ENCODE measurements at places on chromosomes 4 and X. TPM values are rescaled to one million over a fixed set of nuclear protein-coding genes. Genes with fewer than 3 reads are reported as not detected.

DNA sequence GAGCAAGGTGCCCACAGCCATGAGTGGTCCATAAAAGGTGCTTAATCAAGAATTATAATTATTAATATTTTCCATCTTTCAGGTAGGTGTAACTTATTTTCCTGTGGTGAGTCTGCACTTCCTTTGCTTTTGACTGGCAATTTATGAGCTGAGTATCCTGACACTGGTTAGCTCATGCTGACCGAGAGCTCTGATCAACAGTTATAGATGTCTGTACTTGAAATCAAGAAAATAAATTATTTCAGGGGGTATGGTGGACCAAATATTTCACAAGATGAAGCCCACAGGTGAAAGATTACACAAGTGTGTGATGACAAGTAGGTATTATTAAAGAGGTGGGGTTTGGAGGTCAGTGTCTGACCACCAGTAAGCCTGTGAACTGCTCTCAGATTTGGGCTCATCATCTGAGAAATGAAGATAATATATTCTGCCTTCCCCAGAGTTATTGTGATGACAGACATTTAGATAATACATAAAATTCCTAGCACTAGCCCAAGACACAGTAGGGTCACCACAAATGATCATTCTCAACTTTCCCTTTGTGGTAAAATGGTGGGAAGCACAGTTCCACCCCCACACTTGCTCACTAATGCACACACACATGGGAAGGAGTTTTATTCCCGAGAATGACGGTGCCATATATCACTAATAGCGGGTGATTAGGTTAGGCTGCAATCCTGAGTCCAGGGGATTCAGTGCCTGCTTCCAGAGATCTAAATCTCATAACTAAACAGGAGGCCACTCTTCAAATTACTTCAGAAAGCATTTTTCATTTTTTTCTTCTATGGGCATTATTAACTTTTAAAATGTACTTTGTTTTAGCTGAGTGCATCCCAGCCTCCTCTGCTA lies 34.0 kb upstream of the PACRGL start:
- DNase-seq: no peak

The CT45A10 gene
- not detected for total RNA-seq

DNA sequence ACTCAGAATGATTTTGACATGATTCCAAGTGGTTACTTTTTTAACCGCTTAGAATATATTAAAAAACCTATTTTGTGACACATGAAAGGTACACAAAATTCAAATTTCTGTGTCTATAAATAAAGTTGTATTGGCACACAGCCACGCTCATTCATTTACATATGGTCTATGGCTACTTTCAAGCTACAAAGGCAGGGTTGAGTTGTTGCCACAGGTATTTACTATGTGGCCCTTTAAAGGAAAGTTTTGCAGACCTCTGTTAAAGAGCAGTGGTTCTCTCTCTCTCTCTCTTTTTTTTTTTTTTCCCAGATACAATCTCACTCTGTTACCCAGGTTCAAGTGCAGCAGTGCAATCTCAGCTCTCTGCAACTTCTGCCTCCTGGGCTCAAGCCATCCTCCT lies 23.0 kb downstream of the GPM6B start:
- no peak for DNase-seq

DNA sequence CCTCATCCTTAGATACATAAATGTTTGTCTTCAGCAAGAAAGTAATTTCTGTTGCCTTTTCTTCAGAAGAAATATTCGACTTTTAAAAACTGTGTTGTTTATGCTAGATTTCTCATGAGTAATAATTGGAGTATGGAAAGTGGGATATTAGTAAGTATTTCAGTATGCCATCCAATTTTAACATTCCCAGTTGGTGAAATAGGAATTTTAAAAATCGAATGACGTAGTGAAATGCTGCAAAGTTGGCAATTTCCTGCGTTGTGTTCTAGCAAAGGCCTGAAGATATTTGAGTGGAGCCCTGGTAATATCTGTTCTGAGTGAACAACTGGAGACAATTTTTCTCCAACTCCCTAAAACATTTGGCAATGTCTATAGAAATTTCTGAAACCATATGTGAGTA lies 190.1 kb downstream of the ZNF330 start:
- no peak for DNase-seq

The TCEAL6 gene
- total RNA-seq: not detected

GRCh38 chr4:55386840-55387239 lies 8.9 kb upstream of the TMEM165 start:
- no peak for DNase-seq

DNA sequence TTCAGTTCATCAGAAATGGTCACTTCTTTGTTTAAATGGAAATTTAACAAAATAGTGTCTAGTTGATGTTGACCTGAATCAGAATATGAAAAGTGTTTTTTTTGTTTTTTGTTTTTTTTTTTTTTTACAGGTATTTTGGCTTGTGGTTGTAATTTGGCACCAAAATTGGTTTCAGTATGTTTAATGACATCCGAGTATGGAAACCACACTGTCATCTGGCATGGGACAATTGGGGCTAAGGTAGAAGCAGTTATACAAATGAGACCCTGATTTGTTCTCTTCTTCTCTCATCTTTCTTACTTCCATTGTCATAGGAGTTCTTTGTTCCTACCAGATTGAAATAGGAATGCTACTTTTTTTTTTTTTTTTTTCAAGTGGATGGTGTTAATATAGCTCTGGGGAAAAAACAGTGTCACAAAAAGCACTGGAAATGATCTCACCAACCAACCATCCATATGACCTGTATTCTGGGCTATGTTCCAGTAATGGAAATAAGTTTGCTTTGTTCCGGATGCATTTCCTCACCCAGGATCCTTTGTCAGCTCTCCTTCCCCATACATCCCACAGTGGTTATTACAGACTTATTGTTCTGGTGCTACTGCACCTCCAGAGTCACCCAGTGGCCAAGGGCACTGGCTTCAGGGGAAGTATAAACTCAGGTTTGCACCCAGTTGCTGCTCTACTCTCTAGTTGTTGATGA lies 95.8 kb downstream of the ATXN3L start:
- DNase-seq: no peak

GRCh38 chr4:164536814-164537213 lies 217.1 kb upstream of the SMIM31 start:
- no peak for DNase-seq

DNA sequence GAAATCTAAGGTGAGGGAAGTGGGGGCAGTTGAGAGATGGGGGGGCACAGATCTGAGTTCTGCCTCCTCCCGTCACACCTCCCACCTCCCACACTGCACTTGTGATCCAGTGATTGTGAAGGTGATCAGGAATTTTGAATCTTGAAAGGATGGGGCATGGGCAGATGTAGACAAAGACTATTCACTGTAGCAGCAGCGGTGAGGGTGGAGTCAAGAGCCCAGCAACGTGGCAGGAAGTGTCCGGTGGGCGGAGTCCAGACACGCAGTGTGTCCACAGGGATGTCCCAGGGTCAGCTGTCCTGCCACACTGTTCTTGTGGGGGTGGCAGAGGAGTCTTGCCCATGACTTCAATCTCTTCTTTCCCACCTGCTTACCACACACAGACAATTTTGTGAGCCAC lies 330.5 kb upstream of the GALNT7 start:
- DNase-seq: no peak

GRCh38 chr4:113673450-113673849 lies 88.1 kb downstream of the CAMK2D start:
- peak; percentile 77 for DNase-seq
